ENCODE measurements at places on chromosomes 1 and 21. TPM values are rescaled to one million over a fixed set of nuclear protein-coding genes. Genes with fewer than 3 reads are reported as not detected.

Gene BATF3
- 0.88 TPM for total RNA-seq

DNA sequence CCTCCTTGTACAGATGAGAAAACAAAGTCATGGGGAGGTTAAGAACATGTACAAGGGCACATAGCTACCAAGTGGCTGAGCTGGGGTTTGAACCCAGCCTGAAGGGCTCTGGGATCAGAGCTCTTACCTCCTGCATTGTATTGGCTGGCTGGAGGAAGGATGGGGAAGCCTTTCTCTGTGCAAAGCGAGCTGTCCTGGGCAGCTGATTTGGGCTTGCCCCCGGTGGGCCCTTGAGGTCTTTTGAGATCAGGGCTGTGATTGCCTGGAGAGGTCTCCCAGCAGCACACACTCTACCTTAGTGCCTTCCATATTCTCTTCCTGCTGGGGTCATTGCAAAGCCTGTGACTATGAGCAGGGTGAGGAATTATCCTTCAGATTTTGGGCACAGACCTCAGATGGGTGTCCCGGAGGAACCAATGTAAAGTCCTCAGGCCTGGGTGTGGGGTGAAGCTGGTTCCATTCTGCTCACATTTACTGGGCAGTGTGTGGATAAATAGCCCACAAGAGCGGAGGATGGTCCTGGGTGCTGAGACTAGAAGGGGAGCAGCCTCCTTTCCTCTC, 53.3 kb upstream of the EPS8L3 start:
- DNase-seq, result no peak

- no peak for DNase-seq
These were observed 794.4 kb upstream of the TMPRSS15 start for GRCh38 chr21:19197950-19198349.

GRCh38 chr21:42575111-42575510, 61.5 kb downstream of the SLC37A1 start:
- no peak for DNase-seq

- DNase-seq, result no peak
These were observed 2.6 kb downstream of the FAAH start for GRCh38 chr1:46396441-46397398.

Gene SLC26A9
- total RNA-seq, result not detected

- peak; percentile 67 for DNase-seq
These were observed 20.3 kb downstream of the AJAP1 start for GRCh38 chr1:4674676-4675075.

GRCh38 chr1:30446095-30446494, 277.3 kb downstream of the MATN1 start:
- no peak for DNase-seq

Gene NPHS2
- total RNA-seq, result not detected

- DNase-seq, result no peak
These were observed 33.6 kb downstream of the LGR6 start for GRCh38 chr1:202227053-202227672.

DNA sequence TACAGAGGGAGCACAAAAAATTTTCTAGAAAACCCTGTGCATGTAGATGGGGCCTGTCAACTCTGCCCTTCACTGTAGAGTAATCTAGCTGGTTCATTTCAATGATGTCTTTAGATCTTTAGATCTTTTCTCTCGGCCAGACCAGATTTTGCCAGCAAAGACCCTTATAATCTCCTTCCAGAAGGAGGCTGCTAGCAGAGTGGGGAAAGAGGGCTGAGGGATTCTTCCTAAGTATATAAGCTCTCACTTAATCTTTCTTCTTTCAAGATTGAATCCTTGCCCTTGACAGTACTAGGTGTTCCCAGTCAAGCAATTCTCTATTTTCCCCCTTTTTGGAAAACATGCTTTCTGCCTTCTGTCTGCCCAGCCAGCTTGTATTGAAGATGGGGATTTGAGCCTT, 34.3 kb downstream of the BCAS2 start:
- DNase-seq, result no peak

GRCh38 chr21:22743085-22743484, 1744.9 kb downstream of the NCAM2 start:
- no peak for DNase-seq

DNA sequence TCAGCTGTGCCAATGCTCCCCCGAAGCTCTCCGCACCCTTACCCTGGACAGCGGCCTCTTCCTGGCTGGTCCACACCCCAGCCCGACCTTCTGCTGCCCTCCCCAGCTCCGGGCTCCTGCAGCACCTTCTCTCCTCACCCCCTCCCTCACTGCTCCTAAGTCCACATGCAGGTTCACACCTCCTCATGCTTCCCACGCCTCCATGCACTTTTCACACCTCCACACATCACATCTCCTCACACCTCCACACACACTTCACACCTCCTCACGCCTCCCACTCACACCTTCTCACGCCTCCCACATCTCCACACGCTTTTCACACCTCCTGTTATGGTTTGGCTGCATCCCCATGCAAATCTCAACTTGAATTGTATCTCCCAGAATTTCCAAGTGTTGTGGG, 18.9 kb downstream of the GPR137B start:
- no peak for DNase-seq

GRCh38 chr1:78401148-78401547, 89.6 kb upstream of the PTGFR start:
- DNase-seq, result peak; percentile 41

GRCh38 chr1:234868296-234869147, 258.5 kb upstream of the IRF2BP2 start:
- DNase-seq, result no peak

Gene DCDC2B
- not detected for total RNA-seq

DNA sequence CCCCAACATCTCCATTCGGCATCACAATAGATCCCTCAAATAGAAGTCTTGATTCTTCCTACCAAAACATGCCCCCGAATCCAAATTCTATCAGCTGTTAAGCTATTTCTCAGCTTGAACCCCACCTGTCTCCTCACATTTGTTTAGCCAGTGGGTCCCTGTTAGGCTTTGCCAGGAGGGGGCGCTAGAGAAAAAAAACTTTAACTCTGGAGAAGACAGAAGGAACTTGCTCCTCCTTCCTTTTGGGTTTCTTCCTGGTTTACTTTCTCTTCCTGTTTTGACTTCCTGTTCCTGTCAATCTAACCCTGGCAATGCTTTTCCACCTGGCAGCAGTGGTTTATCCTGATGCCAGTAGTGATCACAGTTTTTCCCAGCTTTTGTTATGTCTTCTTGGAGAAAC, 95.6 kb upstream of the KCNK1 start:
- DNase-seq, result peak; percentile 13

DNA sequence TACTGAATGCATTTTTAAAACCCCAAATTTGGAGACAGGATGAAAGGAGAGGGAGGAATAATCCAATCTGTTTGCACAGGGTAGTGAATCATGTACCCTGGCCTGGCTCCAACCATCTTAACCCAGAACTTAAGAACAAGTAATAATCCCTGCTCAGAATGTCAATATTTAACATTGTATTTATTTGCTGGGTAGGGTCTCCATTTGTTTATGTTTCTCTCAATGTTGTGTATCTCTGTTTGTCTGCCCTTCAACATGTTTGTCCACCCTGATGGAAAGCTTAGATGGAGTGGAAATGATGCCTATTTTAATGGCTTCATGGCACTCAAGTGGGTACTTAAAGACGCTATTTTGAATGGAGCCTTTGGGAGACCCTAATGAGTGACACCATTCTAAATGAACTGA, 54.4 kb upstream of the CDC42BPA start:
- DNase-seq, result peak; percentile 19

Gene KCNA2
- 0.48 TPM for total RNA-seq

DNA sequence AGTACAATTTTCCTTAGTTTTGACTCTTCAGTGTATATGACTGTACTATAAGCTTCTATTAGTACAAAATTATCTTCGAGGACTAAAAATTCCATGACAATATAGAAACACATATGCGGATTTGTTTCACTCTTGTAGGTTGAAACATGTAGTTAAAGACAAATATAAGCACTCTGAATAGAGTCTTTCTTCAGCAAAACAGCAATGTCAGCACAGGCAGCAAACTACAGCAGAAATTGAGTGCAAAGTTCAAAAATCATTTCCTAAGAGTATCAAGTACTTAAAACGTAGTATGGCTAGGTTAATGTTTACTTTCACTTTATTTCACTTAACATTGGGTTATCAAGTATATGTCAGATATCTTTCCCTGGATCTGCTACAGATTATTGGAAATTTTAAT, 106.7 kb downstream of the FAF1 start:
- DNase-seq, result no peak

DNA sequence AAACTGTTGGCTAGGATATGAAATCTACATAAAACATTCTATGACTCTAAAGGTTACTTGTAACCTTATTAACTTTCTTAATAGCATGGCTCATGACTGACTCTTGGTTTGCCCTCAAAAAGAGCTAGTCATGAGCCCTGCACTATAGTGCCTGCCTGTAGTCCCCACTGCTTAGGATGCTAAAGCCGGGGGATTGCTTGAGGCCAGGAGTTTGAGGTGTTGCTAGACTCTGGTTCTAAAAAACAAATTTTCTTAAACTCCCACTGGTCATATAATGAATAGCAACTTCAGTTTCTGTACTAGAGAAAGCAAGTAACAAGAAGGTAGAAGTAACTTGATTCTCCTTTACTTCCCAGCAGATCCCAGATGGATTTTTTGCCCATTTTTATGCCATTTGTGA, 15.8 kb upstream of the NEXN start:
- DNase-seq, result no peak

- no peak for DNase-seq
These were observed 29.8 kb upstream of the SPAG17 start for GRCh38 chr1:118214866-118215265.

- DNase-seq, result peak; percentile 17
These were observed 553.0 kb downstream of the PTPRU start for GRCh38 chr1:29789221-29789909.

- no peak for DNase-seq
These were observed at the start of gene ANKRD65 for GRCh38 chr1:1421147-1421906. TSS of gene ANKRD65 (minus strand) at chr1:1421276. CDS start at chr1:1421005, 271 bp downstream.

GRCh38 chr1:7469255-7469938, 301.7 kb upstream of the VAMP3 start:
- peak; percentile 90 for DNase-seq

Gene S100A14
- total RNA-seq, result not detected

Gene SRM
- 35.6 TPM for total RNA-seq

DNA sequence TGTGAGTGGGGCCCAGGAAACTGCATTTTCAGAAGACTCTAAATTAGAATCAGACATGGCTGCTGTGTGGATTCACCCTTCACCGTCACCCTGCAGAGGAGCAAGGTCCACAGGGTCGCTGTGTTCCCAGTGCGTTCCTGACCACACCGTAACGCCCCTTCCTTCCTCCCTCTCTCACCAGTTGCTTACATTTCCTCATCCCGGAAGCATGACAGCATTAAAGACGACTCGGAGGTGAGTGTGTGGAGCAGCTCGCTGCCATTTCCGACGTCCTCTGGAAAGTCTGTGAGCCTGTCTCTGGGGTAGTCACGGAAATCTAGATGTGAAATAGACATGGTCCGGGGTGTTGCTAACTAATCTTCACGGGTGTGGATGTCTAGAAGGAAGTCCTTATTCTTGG, 45.9 kb downstream of the FAAP20 start:
- DNase-seq, result no peak

DNA sequence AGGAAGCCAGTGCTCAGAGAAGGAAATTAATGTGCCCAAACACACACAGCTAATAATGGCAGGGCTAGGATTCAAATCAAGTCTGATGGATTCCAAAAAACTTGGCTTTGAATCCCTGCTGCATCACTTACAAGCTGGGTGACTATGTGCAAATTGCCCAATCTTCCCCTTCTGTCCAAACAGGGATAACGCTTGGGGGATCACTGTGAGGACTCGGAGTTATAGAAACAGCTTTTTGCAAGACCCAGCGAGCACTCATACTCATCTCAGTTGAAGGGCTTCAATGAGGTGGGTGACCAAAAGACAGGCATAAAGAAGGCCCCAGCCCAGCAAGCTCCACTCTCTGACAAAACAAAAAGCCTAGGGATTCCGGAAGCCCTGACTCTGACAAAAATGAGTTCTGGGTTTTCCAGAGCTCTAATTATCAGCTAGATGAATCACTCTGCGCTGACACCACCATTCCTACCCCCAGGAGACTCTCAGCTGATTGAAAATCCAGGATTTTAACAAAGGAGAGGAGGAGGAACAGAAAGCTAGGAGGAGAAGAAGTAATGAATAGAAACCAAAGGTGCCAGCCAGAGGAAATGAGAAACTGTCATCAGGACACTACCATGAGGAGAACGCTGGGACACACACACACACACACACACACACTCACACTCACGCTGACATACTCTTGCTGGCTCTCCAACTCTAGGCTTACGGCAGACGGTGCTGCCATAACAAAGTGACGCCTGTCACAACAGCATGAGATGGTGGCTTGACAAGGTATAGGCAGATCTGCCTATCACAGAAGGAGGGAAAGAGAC, 1.6 kb upstream of the STK40 start:
- peak; percentile 83 for DNase-seq

Gene SAMSN1
- 0.12 TPM for total RNA-seq

DNA sequence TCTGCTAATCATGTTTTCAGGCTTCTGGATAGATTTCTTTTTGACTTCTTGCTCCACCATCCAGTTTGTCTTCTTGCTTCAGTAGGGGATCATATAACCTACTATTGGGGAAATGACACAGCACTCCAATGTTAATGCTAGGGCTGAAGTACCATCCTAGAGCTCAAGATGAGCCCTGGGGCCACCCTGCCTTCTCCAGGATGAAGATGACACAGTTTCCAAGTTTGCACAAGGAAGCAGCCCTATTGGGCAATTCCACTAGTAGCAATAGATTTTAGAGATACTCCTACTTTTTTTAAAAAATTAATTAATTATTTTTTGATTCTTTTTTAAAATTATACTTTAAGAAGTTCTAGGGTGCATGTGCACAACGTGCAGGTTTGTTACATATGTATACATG, 11.3 kb upstream of the KLF18 start:
- DNase-seq, result no peak
